GM03348 (cell line): ENCODE measurements at places on chromosomes 6 and 20.

DNA sequence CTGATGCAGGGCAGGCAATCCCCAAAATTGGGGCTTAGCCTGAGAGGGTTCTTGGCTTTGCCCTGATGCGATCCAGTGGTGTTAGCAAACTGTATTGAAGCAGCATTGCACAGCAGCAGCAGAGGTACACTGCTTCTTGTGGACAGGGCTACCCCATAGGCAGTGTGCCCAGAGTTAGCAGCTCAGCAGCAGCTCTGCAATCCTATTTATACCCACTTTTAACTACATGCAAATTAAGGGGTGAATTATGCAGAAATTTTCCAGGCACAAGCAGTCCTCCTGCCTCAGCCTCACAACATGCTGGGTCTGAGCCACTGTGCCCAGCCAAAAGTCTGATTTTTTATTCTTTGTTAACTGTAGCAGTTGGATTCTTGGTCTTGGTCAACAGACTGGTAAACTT is 3.8 kb downstream of the C20orf173 start:
- no peak for DNase-seq

DNA sequence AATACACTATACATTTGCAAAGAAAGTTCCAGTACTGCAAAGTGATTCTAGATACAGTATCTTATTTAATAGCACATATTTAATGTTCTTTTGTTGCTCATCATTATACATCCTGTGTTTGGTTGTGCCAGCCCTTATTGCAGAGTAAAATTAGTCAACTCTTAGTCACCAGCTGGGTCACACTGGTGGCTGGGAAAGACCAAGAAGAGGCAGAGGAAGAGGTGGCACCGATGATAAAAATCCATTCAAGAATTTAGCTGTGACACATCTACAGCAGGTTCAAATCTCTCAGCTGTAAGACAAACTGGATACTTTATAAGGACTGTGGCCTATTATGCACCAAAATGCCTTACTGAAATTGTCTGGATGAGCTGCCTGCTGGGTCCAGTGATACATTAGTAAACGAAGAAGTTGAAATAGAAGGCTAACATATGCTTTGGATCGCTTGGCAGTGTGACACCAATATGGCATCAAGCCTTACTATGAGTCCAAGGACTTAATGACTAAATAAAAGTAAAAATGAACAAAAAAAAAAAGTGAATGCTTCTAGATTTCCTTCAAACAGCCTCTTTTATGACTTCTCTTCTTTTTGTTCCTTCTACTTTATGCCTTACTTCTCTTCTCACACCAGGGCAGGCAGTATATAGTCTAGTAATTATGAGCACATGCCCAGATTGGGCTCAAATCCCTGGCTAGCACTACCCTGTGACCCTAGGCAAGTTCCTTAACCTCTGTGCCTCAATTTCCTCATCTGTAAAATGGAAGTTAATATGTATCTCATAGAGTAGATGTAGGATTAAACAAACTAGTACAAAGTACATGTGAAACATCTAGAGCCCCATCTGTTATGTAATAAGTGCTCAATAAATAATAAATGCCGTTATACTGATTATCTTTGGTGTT is 29.4 kb upstream of the RNF8 start:
- DNase-seq = peak; percentile 43

DNA sequence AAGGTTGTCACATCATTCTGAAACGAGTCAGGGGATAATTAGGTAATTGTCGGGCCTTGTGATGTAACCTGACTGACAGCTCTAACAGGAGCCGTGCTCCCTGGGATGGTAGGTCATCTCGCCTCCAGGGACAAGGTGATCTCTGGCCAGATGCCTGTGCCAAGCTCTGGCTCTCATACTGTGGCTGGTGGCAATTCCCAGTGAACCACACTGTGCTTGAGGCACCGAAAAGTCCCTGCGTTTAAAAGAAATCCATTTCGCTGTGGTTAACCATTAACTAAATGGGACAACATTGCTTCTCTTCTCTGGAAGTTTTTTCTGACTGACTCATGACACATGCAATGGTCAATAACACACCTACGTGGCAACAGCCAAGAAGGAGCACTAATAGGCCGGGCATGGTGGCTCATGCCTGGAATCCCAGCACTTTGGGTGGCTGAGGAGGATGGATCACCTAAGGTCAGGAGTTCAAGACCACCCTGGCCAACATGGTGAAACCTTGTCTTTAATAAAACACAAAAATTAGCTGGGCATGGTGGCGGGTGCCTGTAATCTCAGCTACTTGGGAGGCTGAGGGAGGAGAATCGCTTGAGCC is 669.2 kb downstream of the PRKN start:
- DNase-seq = no peak

GRCh38 chr6:158237656-158238055 is 69.5 kb downstream of the GTF2H5 start:
- no peak for DNase-seq

GRCh38 chr20:63027221-63027921 is 20.6 kb upstream of the BHLHE23 start:
- DNase-seq = no peak

DNA sequence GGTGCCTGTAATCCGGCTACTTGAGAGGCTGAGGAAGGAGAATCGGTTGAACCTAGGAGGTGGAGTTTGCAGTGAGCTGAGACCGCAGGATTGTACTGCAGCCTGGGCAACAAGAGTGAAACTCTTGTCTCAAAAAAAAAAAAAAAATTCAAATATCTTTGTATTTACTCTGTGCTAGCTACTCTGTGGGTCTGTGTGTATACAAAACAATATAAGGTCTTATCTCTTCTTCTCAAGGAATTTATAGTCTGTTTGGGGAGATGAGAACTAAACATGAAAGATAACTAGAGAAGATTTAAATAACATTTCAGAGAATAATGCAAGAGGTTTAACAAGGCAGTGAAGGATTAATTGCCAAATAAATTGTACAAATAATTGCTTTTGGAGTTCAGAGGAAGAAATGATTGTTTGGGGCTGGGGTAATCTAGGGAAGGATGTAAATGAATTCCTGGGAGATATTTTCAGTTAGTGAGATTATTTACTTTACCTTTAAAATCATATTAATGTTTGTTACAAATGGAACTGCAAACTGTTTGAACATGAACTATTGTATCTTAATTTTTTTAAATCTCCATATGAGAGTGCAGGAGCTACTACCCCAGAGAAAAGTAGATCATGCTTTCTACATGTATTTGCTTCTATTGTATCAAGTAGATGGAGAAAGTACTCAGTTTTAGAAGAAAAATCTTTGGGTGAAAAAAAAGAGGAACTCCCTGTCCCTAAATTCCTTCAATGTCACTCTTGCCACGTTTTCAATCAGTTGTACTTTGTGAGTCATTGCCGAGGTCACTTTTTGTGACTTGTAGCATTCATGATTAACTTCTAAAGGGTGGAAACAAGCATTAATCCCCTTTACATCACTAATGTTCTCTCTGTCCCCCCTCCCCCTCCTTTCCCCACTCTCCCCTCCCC is 39.0 kb downstream of the NCOA3 start:
- DNase-seq = no peak

GRCh38 chr6:45714006-45714730 is 301.5 kb downstream of the CLIC5 start:
- DNase-seq = no peak

GRCh38 chr6:136753624-136754023 is 38.7 kb downstream of the MAP3K5 start:
- DNase-seq = no peak

- peak; percentile 84 for DNase-seq
These were observed 169.3 kb upstream of the ZNF337 start for GRCh38 chr20:25865715-25866656.

- no peak for DNase-seq
These were observed 27.8 kb upstream of the CENPW start for GRCh38 chr6:126312013-126312665.

- DNase-seq = no peak
These were observed 3.8 kb upstream of the HMGA1 start for GRCh38 chr6:34232901-34233300.

- DNase-seq = peak; percentile 20
These were observed 4.6 kb downstream of the PTPRK start for GRCh38 chr6:128515550-128516513.

DNA sequence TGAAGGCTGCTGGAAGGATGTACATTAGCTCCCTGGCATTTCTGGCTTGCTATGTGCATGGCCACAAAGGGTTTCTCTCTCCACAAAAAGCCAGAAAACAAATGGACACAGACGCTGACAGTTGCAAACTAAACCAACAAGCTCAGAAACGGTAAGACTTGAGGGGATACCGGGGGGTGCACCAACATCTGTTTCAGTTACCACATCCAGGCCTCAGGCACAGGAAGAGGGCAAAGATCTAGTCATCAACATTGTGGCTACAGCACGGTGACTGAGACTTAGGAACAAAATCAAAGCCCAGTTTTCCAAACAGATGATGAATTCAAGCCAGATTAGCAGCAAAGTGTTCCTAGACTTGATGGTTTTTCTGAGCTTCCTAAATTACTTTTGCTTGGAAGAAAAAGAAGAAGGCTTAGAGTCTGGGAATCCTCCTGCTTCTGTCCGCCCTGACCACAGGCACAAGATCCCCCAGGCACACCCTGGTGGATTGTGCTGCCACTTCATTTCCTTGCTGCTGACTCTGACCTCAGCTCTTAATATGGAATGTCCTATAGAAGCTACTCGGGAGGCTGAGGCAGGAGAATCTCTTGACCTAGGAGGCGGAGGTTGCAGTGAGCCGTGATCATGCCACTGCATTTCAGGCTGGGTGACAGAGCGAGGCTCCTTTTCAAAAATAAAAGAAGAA is 54.2 kb upstream of the ADGRF1 start:
- DNase-seq = no peak

- DNase-seq = peak; percentile 39
These were observed 51.9 kb upstream of the UBR2 start for GRCh38 chr6:42511803-42512422.

DNA sequence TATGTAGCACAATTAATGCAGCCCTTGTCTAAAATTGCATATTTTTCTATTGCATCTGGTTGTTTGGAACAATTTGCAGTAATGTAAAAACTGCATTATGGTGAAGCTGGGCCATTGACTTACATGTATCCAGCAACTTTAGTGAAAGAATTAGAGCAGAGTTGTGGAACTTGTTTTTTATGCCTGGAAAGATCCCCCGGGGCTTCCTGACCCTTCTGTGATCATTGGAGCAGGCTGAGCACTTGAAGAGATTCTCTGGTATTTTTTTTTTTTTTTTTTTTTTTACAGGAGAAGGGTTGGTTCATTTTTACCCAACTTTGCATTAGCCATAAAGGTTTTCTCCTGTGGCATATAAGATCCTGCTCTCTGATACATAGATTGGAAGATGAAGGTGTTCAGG is 45.0 kb downstream of the LIN28B start:
- no peak for DNase-seq

GRCh38 chr6:75155631-75156030 is 50.2 kb downstream of the COL12A1 start:
- DNase-seq = no peak
